ENCODE measurements at places on chromosomes 16 and 17.

- DNase-seq: no peak
These were observed 9.6 kb upstream of the DLX4 start for GRCh38 chr17:49959183-49959935.

DNA sequence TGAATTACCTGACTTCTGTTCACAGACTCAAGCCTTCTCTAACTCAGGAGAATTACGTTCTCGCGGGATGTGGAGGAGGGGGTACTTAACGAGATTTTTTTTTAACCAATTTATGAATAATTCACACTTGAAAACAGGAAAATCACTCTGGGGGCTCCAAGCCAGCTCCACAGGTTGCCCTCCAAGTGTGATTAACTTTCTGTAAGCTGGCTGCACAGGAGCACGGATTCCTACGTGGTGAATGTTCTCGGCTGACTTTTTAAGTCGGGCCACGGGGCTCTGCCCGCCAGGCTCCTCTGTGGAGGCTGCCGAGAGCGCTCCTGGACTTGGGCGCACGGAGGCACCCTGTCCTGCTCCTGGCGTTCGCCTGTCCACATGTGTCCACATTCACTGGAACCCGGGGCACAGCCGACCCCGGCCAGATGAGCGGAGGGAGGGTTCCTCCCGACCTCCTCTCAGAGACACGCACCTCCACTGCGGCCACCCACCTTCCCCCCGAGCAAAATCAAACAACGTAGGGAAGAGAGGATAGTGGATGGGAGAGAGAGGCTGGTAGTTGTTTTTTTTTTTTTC, 147.1 kb upstream of the CHMP6 start:
- DNase-seq: no peak

- DNase-seq: no peak
These were observed 36.8 kb upstream of the ZC3H18 start for GRCh38 chr16:88533381-88533917.

- DNase-seq: no peak
These were observed 246.5 kb downstream of the C16orf95 start for GRCh38 chr16:87070657-87071056.

DNA sequence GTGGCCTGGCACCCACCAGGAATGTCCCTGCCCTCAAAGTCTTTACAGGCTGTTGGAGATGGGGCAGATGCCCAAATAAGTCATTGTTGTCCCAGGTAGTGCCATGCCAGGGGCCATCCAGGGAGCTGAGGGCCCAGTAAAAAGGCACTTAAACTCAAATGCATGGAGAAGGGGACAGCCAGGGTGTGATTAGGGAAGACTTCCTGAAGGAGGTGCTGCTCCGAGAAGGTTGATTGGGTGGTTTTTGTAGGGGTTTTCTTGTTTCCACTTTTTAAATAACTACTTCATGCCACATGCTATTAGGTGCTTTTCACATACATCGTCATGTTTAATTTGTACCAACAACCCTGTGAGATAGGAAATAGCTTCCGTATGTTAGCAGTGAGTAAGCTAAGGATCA, 66.9 kb downstream of the RAI1 start:
- no peak for DNase-seq

DNA sequence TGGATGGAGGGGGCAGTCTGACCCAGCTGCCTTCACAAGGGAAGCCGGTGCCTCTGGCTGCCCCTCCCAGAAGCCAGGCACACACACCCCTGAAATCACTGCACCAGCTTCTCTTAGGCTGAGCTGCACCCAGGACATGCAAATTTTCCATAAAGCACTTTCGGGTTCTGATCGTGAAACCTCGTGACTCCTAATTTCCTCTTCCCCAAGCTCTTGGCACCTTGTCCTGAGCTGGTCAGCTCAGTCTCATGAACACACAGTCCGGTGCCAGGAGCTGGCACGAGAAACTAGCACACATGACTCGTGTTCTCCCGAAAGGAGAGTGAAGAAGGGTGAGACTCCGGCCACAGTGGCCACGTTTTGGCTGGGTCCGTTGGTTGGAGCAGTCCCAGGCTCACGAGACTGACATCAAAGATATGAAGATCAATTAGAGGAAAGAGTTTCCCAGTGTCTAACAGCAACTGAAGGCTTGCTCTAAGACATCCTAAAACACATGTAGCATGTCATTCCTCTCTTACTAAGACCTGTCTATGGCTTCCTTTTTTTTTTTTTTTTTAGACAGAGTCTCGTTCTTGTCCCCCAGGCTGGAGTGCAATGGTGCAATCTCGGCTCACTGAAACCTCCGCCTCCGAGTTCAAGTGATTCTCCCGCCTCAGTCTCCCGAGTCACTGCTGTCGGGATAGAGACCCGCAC, 9.2 kb upstream of the ABR start:
- no peak for DNase-seq

- DNase-seq: no peak
These were observed 24.2 kb downstream of the ORC6 start for GRCh38 chr16:46713634-46714033.

- DNase-seq: no peak
These were observed 35.1 kb upstream of the SREBF1 start for GRCh38 chr17:17871913-17872312.

GRCh38 chr16:76748461-76749348, 442.3 kb upstream of the MON1B start:
- no peak for DNase-seq

DNA sequence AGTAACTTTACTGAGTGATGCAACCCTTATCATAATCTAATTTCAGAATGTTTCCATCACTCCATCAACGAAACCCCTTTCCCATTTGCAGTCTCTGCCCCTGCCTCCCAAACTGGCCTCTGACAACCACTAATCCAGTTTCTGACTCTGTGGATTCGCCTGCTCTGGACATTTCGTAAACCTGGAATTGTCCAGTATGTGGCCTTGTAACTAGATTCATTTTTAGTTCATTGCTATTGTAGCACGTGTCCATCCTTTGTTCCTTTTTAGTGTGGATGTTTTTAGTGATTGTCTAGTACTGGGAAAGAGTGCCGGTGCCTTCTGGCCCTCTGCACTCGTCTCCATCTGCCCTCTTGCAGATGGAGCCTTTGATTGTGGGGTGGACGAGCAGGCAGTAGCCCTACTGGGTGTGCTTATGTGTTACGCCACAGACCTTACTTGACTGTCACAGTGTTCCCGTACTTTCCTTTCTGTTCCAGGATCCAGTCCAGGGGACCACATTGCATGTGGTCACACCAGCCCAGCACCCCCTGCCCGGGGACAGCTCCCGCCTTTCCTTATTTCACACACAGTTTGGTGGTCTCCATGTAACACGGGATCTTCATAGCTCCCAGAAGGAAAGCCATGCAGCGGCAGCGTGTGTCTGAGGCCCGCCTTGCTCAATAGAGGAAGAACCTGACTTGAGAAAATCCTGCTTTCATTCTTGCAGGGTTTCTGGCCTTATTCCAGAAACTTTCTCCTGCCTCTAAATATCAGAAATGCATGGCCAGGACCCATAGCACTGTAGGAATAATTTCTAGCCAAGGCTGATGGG, 8.8 kb downstream of the KIAA0513 start:
- no peak for DNase-seq

GRCh38 chr16:29204806-29205135, 201.7 kb downstream of the NPIPB11 start:
- DNase-seq: no peak

GRCh38 chr17:14712611-14713021, 411.7 kb downstream of the HS3ST3B1 start:
- DNase-seq: no peak

DNA sequence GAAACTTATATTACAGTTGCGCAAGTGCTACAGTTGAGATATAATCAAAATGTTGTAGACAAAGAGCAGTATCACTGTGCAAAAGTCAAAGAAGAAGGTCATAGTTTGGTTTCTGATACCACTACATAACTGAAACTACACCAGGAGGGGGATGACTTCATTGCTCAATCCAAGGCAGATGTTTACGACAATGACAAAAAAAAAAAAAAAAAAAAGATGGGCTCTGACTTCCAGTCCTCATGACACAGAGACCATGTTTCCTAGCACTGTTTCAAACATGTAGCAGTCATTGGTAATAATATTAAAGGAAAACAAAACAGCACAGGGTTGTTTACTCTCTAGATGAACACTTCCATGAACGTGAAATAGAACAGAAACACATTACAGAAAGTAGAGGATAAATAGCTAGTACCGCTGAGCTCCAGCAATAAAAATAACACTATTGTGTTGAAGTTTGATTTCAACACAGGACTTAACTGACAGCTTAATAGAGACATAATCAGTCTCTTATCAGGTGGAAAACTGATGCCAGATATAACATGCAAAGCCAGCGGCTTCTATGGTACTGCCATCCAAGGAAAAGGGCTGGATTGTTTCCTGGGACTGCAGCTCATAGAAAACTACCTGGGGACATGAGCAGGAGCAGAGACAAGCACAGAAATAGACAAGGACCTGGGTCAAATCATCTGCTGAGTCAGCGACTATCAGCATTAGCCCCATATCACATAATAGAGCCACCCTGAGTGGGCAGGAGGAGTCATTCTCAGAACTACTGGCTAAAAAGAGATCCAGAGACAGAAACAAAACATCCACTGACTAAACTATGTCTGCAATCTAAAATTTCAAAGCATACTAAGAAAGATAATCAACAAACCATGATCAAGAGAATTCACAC, 463.6 kb upstream of the SOX9 start:
- DNase-seq: no peak

GRCh38 chr17:15181333-15181732, 83.8 kb downstream of the PMP22 start:
- no peak for DNase-seq

GRCh38 chr16:25035494-25036405, 20.6 kb upstream of the ARHGAP17 start:
- DNase-seq: no peak

DNA sequence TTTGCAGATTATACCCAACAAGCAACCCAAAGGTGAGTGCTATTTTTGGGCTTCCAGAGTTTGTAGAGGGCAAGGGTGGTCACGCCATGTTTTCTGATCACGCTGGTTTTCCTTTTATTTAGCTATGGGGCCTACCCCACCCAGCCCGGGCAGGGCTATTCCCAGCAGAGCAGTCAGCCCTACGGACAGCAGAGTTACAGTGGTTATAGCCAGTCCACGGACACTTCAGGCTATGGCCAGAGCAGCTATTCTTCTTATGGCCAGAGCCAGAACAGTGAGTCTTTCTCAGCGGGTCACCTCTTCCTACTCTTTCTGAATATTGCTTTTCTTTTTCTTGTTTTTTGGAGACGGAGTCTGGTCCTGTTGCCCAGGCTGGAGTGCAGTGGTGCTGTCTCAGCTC, 2.5 kb downstream of the FUS start:
- no peak for DNase-seq

- DNase-seq: no peak
These were observed 15.6 kb downstream of the PLK1 start for GRCh38 chr16:23694265-23694643.

DNA sequence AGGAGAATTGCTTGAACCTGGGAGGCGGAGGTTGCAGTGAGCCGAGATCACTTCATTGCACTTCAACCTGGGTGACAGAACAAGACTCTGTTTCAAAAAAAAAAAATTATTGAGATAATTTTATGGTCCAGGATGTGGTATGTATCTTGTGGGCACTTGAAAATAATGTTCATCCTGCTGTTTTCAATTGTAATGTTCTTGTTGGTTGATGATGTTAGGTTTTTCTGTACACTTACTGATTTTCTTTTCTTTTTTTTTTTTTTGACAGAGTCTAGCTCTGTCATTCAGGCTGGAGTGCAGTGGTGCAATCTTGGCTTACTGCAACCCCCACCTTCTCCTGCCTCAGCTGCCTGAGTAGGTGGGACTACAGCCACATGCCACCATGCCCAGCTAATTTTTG, 29.7 kb downstream of the TBX21 start:
- no peak for DNase-seq

GRCh38 chr17:70295329-70295728, 126.0 kb downstream of the KCNJ2 start:
- DNase-seq: no peak

- DNase-seq: no peak
These were observed 91.8 kb downstream of the RGS9 start for GRCh38 chr17:65228734-65229620.

- no peak for DNase-seq
These were observed 723 bp downstream of the NTHL1 start for GRCh38 chr16:2046893-2047329.

GRCh38 chr17:39270923-39271322, 45.2 kb upstream of the STAC2 start:
- DNase-seq: no peak

- DNase-seq: no peak
These were observed 24.1 kb downstream of the BAIAP2 start for GRCh38 chr17:81059026-81059425.

DNA sequence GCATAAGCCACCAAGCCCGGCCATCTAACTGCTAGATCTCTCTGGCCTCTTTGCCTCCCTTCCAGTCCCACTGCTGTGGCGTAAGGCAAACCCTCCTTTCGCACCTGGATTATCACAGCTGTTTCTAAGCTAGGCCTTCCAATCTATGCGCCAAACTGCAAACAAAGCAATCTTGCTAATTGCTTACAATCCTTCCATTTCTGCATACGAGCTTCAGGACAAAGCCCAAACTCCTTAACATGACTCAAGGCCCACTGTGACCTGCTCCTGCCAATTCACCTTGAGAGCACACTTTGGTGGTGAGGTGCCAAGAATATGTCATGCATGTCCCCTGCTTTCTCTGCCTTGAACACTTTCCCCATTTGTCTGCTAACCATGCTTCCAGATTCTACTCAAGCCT, 6.0 kb upstream of the ARL5C start:
- no peak for DNase-seq

DNA sequence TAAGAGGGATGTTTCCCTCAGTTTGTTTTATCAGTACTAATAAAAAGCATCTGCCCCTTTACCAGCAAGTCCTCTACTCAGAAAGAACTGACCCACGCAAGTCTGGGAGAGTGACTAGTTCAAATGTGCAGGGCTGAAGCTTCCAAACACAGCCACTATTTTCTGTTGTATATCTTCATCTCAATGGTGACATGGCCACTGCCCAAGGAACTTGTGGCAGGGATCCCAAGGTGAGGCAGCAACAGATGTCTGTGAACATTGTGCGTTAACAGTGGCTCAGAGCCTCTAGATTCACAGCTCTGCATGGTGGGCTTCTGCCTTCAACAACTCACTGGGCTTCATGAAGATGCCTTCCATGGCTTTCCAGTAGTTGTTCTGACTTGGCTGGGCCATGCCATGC, 3.7 kb upstream of the BLTP2 start:
- no peak for DNase-seq

- DNase-seq: no peak
These were observed 169.1 kb downstream of the XYLT1 start for GRCh38 chr16:17301593-17302135.

GRCh38 chr17:38322897-38323296, 20.9 kb downstream of the GPR179 start:
- no peak for DNase-seq

DNA sequence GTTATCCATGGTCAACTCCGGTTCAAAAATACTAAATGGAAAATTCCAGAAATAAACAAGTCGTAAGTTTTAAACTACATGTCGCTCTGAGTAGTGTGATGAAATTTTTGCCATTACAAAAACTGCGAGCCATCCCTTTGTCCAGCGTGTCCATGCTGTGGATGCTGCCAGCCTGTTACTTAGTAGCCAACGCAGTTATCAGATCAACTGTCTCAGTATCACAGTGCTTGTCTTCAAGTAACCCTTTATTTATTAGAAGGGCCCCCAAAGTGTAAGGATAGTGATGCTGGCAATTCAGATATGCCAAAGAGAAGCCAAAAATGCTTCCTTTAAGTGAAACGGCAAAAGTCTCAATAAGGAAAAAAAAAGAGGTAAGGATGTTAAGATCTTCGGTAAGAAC, 23.9 kb downstream of the SNN start:
- DNase-seq: no peak

Measured in activated T-helper 9 cell treated with anti-CD3 and anti-CD28 coated beads, Interleukin-2, amount 50 U/mL, for 16 hours (primary cell).